Psoas muscle (tissue), 8 donors: ENCODE measurements at places on chromosomes 1 and 21. TPM values are rescaled to one million over a fixed set of nuclear protein-coding genes. Genes with fewer than 3 reads are reported as not detected.
A peak's percentile ranks its signal among the peaks of the same experiment; 100 is the strongest.

DNA sequence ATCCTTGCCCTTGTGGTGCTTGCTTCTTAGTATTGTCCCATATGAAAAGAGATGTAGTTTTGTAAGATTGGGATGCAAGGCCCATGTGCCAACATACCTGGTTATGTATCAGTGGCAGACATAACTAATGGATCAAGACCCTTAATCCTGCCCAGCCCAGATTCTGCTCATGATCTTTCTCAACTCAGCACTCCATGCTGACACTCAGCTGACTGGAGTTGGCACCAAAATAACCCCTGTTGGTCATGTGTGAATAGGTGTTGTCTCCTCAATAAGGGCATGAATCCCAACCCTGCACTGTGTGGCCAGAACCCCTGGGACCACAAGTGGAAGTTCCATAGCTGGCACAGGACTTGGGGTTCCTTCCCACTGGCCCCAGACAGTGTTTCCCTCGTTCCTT is 13.9 kb upstream of the CNR2 start:
- DNase-seq, result no peak

- no peak for DNase-seq
These were observed 859 bp upstream of the ERMAP start for GRCh38 chr1:42815941-42816584.

Gene LIN28A
- total RNA-seq, result not detected

DNA sequence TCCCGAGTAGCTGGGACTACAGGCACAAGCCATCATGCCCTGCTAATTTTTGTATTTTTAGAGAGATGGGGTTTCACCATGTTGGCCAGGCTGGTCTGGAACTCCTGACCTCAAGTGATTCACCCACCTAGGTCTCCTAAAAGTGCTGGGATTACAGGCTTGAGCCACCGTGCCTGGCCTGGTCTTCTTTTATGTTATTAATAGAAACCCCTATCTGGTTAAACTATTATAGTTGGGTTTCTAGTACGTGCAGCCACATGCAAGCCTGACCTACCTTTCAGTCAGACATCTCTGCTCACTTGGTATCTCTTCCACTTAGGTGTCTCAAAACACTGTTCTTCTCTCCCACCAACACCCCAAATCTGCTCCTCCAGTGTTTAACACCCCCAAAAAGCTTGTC is 34.4 kb downstream of the PSEN2 start:
- no peak for DNase-seq

DNA sequence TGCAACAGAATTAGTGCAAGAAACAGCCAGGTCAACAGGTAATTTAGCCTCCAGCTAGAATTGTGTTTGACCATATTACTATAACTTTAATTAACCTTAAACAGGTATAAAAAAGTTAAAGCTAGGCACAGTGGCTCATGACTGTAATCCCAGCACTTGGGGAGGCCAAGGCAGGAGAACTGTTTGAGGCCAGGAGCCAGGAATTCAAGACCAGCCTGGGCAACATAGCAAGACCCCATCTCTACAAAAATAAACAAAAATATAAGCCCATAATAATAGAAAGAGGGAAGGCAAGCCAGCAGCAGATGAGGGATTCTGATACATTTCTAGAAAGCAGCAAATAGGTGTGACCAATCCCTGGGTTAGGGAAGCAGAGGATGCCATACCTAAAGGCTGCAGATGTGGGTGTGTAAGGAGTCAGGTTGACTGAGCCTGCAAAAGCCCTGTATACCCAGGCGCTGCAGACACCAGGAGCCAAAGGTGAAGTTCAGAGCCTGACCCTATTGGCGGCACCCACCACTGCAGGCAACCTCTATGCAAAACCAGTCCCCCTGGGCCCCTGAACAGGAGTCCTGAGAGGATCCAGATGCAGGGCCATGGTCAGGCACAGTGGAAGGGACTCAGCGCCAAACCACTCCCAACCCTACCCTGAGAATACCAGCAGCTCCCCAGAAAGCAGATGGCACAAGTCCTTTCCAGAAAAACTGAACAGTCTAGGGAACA is 19.3 kb upstream of the LSS start:
- no peak for DNase-seq

- DNase-seq, result no peak
These were observed 89.9 kb upstream of the IPO9 start for GRCh38 chr1:201739080-201739479.

DNA sequence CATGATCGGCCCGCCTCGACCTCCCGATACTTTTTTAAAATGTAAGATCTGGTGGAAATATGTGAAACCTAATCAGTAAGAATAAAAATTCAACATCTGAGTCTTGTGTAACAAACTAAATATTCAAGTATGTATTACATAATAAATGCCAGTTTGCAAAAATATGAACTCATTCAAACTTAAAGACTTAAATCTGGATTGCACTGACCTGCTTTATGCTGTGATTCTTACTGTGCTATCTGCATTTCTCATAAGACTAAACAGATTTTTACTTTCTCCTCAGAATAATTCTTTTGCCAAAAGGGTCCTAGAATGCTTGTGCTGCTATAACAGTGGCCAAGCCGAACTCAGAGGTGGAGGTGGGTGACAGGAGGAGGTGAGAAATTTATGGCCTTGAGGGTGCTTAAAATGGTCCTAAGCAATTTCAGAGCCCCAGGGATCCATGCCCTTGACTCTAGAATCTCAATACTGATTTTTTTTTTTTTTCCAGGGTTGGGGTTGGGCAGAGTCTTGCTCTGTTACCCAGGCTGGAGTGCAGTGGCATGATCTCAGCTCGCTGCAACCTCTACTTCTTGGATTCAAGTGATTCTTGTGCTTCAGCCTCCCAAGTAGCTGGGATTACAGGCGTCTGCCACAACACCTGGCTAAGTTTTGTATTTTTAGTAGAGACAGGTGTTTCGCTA is 38.2 kb downstream of the IL23R start:
- no peak for DNase-seq

- DNase-seq, result no peak
These were observed 920 bp downstream of the APH1A start for GRCh38 chr1:150267896-150268295.

GRCh38 chr1:66732407-66733166 is 19.7 kb upstream of the DYNLT5 start:
- no peak for DNase-seq

DNA sequence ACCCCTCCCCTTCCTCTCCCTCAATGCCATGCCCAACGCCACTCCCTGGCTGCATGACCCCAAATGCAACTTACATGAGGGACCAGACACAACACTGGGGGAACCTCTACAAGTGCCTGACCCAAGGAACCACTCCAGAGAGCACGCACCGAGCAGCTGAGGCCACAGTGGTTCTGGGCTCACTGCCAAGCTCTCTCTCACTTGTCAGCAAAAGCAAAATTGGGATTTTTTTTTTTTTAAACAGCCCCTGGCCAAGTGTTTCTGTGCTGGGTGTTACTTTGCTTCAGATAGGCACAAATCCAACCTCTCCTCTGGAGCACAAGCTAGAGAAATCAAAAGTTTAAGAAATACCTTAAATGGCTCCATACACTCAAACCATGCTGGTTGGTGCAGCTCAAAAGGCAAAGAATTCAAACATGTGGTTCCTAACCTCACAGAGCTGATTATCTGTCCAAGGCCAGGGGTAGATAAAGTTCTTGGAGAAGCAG is 363.0 kb downstream of the SETD4 start:
- peak; percentile 75 for DNase-seq

Gene GBP6
- total RNA-seq, result not detected

Gene KDF1
- not detected for total RNA-seq

- DNase-seq, result no peak
These were observed 217.4 kb upstream of the KCNK2 start for GRCh38 chr1:214864896-214865688.

Gene PLEKHO1
- total RNA-seq, result 68.7 TPM

GRCh38 chr1:47330212-47330611 is 3.4 kb upstream of the CMPK1 start:
- DNase-seq, result no peak

Gene MAP3K7CL
- total RNA-seq, result 107 TPM

DNA sequence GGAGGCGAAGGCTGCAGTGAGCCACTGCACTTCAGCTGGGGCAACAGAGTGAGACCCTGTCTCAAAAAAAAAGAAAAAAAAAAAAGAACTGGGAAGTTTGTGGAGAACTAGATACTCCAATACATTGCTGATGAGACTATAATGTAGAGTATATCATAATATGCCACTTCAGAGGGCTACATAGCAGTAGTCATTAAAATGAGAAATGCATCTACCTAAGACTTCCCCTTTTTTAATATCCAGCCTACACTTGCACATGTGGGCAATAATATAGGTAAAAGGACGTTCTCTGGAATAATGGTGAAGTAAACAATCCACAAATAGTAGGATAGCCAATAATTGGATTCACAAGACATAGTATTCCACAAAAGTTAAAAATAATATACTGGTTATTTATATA is 311.0 kb downstream of the HLX start:
- no peak for DNase-seq

DNA sequence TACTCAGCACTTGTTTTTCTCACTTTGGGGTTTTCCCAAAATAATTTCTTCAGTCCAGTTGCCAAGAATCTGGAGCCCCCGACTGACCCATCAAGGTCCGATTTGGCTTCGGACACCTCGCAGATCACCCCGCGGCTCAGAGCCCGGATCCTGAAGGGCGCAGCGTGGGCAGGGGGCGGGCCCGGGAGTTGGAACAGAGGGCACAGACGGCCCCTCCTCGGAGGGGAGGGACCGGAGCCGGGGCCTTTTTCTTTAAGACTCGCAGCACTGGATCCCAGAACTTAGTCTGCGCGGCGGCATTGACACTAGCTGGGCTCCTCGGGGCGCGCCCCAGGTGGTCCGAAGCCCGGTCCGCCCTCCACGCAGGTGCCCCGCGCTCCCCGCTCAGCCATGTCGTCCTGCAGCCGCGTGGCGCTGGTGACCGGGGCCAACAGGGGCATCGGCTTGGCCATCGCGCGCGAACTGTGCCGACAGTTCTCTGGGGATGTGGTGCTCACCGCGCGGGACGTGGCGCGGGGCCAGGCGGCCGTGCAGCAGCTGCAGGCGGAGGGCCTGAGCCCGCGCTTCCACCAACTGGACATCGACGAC is at the start of gene CBR3:
Gene CBR3, plus strand, starts transcription at position 277 of the 588 bp plus-strand sequence. Its CDS starts 114 bp downstream, at position 391.
- peak; percentile 82 for DNase-seq

DNA sequence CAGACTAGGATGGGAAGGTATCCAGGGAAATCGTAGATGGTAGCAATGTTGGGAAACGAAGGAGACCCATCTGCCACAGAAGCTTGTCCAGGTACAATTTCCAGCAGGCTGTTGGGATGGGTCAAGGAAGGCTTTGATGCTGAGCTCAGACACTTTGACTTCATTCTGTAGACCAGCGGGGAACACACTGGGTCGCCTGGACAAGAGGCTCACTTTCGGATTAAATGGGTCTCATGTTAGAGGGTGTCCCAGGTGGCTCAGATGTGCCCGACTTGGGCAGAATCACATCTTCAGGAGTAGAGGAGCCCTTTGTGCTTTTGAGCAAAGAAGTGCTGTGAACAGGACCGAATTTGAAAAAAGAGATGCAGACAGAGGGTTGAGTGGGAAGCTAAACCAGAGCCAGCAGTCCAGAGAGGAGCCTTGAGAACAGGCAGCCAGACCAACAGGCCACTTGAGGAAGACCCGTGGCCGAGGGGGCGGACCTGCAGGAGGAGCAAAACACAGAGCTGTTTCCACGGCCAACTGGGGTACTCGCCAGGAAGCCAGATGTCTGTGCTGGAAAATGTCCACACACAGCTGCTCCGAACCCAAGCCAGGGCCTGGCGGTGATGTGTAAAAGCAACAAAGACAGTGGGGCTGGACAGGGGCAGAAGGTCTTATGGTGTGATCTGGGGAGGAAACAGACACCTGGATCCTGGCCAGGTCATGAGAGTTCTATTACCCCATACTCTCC is 146.9 kb downstream of the AJAP1 start:
- DNase-seq, result peak; percentile 80

DNA sequence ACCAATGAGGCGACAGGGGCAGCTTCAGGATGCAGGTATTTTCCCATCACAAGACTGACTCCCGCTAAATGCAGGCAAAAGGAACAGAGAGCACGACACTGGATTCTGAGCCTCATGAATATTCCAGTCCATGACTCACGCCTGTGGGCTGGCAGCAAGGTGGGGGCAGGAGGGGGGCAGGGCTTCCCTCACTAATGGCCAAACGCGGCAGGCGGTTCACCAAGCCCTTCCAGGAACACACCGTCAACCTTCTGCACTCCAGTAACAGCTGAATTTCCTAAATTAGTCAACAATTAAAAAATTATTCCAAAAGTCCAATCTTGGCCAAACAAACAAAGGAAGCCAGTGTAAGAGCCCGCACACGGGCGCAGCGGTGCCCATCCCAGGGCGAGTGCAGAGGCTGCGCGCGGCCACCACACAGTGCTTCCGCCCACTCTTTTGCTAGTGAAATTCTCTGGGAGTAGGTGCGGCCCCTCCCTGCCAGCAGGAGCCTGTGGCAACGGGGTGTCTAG is 12.5 kb upstream of the GPR153 start:
- no peak for DNase-seq

DNA sequence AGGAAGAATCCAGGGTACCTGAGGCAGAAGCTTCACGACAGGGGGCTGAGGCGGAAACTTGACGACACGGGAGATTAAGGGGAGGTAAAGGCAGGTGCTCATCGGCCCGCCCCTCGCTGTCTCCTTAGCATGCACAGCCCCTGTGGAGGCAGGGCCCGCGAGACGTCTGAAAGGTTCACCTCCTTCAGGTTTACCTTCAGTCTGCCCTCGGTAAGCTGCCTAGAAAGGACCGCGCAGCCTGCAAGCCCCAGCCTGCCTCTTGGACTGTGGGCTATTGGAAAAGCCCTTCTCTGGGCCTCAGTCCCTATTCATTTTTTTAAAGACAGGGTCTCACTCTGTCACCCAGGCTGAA is 28.5 kb downstream of the KNCN start:
- DNase-seq, result peak; percentile 35

Gene AADACL3
- not detected for total RNA-seq

DNA sequence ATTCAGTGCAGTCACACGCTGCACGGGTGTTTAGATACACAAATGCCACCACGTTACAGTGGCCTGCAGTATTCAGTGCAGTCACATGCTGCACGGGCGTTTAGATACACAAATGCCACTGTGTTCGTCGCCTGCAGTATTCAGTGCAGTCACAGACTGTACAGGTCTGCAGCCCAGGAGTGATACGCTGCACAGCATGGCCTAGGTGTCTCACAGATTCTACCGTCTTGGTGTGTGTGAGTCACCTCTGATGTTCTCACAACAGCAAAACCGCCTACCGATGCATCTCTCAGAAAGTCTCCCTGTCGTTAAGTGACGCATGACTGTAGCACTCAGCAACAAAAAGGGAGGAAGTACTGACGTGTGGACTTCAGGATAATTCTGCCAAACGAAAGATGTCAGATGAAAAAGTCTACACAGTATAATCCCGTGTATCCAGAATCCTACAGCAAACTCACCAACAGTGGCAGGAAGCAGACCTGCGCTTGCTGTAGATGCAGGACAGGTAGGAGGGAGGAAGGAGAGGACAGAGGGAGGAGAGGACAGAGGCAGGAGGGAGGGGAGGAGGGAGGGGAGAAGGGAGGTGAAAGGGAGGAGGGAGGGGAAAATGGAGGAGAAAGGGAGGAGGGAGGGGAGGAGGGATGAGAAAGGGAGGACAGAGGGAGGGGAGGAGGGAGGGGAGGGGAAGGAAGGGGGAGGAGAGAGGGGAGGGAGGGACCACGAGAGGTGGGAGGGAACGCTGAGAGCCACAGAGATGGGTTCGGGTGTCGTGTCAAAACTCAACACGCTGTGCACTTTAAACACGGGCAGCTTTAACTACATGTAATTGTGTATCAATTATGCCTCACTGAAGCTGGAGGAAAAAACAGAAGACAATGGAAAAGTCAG is 36.3 kb upstream of the PCBP3 start:
- DNase-seq, result no peak

- DNase-seq, result no peak
These were observed 63.1 kb downstream of the ZNF281 start for GRCh38 chr1:200346700-200347099.

- DNase-seq, result no peak
These were observed 361 bp downstream of the INSRR start for GRCh38 chr1:156858555-156858956.
